SIG-M5 (cell line): ENCODE measurements at places on chromosomes 2 and 18.

GRCh38 chr2:72995430-72996116 lies 75.9 kb downstream of the SFXN5 start:
- no peak for DNase-seq

GRCh38 chr2:223058952-223059716 lies 7.1 kb downstream of the KCNE4 start:
- DNase-seq = no peak

DNA sequence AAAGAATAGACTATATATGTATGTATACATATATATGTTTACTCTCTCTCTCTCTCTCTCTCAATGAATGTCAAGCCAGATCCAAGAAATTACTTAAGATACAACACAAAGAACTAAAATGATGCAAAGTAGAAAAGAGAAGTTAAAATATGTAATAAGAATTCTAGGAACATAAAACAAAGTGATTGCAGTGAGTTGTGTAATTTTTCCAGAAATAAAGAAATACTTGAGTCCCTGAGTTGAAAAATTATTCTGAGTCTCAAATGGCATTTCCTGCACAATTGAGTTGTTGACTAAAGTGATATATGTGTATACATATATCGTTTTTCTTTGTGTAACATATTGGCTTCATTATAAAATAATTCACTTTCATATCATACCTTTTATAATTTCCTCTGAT lies 262.4 kb downstream of the INSIG2 start:
- DNase-seq = no peak

- no peak for DNase-seq
Measured at GRCh38 chr2:199223791-199224190, 233.9 kb downstream of the SATB2 start.

DNA sequence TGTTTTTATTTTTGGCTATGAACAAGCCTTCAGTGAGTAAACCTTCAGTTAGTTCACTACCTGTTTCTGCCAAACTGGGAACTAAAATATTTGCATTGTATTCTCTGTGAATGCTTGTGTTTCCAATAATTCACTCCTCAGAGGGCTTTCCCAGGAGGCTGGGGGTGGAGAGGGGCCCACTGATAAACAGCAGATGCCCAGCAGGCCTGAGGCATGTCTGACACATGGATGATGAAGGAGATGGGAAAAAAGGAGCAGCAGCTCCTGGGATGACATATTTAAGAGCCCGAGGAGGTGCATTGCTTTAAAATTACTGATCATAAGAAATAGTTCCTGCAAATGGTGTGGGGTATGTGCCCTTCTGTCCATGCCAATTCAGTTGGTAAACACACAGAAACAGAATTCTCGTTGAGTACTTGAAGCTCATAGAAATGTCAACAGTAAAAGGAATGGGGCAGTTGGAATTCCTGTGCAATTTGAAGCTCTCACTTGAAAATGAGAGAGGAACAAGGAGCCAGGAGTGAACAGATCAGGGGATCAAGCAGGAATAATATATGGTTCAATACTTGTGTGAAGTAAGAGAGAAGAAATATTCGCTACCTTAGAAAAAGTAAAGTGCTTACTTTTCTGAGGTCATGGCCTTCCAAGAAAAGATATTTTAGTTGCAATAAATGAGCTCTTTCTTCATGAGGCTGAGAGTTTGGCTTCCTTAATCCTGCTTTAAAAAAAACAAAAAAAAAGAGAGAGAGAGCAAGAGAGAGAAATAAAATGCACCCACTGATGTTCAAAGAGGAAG lies 22.0 kb upstream of the HNMT start:
- DNase-seq = no peak

- no peak for DNase-seq
Measured at GRCh38 chr2:174603280-174603679, 5.7 kb upstream of the WIPF1 start.

DNA sequence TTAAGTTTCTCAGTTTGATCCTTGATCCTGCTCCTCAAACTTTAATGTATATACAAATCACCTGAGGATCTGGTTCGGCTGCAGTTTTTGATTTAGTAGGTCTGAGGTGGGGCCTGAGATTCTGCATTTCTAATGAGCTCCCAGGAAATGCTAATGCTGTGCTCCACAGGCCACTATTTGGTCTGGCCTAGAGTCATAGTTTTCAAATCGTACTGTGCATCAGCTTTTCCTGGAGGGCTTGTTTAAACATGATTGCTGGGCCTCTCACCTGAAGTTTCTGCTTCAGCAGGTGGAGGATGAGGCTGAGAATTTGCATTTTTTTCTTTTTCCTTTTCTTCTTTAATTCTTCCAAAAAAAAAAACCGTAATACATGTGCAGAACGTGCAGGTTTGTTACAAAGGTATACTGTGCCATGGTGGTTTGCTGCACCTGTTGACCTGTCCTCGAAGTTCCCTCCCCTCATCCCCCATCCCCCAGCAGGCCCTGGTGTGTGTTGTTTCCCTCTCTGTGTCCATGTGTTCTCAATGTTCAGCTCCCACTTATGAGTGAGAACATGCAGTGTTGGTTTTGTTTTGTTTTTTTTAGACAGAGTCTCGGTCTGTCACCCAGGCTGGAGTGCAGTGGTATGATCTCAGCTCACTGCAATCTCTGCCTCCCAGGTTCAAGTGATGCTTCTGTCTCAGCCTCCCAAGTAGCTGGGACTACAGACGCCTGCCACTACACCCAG lies 42.2 kb upstream of the CD28 start:
- no peak for DNase-seq

GRCh38 chr2:62527478-62528210 lies 21.6 kb upstream of the TMEM17 start:
- DNase-seq = no peak

DNA sequence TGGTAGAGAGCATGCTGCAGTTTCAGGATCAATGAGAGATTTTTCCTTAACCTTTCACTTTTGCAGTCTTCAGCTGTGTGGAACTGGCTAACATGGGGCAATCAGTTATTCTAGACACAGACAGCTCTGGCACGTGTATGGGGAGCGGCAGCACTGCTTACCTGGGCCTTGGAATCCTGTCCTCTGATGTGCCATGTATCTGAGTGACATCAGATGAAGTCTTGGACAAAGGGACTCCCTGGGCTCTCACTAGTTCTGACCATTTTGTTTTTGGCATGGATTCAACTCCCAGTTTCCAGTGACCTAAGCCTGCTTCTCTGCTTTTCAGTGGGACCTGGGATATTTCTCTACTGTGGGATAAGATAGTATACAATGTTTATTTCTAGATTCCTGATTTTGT lies 54.3 kb downstream of the RNF144A start:
- no peak for DNase-seq

DNA sequence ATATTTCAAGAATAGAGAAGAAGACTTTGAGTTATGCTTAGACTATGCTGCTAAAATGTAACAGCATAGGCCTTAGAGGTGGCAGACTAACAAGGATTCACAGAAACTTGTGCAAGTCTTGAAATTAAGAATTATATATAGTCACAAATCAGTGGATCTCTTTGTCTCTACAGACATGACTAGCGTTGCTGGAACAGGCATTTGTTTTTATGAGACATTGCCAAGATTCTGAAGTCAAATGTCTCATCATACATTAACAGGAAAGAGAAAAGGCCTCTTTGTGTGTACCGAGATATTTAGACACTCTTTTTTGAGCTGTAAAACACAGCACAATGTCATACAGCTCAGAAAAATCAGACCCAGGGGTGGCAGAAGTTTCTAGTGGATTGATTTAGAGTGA lies 207.1 kb downstream of the TMX3 start:
- DNase-seq = no peak

DNA sequence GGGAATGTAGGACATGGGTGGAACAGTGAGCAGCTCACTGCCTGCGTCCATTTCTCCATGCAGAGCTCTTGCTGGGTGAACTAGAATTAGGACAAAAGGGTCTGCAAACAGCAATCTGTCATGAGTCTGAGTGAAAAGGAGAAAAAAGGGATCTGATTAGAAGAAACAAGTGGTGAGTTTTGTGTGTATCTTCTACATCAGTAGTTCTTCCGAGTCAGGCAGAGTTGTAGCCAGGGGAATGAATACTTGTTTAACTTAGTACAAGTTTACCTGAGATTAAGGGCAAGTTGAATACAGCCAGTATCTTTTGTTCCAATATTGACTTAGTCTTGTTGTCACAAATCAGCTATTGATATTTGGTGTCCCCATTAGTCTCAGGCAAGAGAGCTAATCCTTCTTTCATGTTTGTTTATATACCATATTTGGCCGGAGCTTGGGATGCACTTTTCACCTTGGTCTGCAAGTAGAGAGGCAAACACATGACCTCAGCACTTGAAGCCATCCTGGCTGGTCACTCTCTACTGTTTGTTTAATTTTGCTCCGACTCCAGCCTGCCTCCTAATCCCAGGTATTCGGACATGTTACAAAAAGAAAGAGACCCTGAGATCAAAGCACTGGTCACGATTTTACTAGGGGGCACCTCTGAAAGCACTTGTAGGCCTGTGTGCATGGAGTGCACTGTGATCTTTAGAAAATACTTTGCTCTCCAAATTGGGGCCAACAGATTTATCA lies 211.0 kb upstream of the NT5C1B start:
- DNase-seq = no peak

DNA sequence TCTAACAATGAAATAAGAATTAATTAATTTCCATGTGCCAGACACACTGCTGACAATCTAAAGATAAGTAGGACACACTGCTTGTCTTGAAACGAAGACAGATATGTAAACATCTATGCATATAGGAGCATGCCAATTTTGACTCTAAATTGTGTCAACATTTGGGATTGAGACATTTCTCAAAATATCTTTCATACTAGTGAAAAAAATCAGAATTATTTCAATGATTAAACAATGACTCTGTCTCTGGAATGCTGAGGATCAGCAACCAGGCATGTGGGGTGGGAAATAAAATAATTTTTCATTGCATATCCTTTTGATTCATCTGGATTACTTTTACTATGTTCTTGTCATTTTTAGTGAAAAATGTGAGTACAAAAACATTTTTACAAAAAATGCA lies 262.6 kb upstream of the SYT4 start:
- no peak for DNase-seq

- DNase-seq = no peak
Measured at GRCh38 chr2:52342458-52342857, 1310.5 kb upstream of the NRXN1 start.

DNA sequence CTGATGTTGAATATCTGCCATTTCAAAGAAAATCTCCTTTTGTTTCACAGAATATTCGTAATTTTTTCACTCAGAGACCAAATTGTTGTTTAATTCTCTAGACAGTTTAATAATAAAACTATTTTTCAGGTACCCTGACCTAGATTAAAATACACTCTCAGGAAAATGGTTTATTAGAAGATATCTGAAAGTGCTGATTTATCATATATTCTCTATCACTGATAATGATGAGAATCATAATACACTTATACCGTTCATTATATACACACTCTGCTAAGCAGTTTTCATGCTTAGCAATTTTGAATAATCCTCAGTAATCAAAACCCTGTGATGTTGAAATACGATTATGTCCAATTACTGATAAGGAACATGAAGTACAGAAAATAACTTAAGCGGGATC lies 772.9 kb upstream of the CRIM1 start:
- DNase-seq = no peak
